ENCODE measurements at places on chromosomes 6 and 20. TPM values are rescaled to one million over a fixed set of nuclear protein-coding genes. Genes with fewer than 3 reads are reported as not detected.

The C6orf15 gene
- not detected for total RNA-seq

The HECA gene
- 44.6 TPM for total RNA-seq

The TRIM31 gene
- not detected for total RNA-seq

The C6orf163 gene
- 1.0 TPM for total RNA-seq

The GINS1 gene
- total RNA-seq = 20.8 TPM

The KHDC1L gene
- not detected for total RNA-seq

The RAD21L1 gene
- total RNA-seq = not detected

The GSTA3 gene
- not detected for total RNA-seq

The RBPJL gene
- not detected for total RNA-seq

The SLPI gene
- total RNA-seq = 0.70 TPM

The ESR1 gene
- total RNA-seq = not detected

The SEL1L2 gene
- not detected for total RNA-seq

The MLIP gene
- 4.4 TPM for total RNA-seq

The TRIM10 gene
- total RNA-seq = not detected

The FOXC1 gene
- 12.1 TPM for total RNA-seq

The RPS6KA2 gene
- 166 TPM for total RNA-seq

The E2F1 gene
- total RNA-seq = 11.2 TPM
